ENCODE measurements at places on chromosomes 11 and 22.

DNA sequence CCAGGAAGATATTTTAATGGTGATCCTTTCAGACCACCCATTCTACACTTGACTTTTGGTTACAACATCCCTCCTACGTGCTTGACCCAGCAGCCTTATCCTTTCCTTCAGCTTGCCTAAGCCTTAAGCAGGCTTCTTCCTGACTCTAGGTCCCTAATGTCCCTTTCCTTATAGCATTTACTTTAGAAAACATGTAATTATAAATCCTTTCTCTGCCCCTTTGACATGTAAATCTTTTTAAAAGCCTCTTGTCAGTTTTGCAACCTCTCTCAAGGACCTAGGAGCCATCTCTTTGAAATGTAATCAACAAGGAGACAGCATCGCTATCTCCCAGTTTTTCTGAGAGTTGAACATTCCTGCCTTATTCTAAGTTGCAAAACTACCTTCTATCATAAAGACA, 1255.2 kb downstream of the LRRC4C start:
- DNase-seq = no peak

GRCh38 chr11:64372021-64372420, 13.1 kb downstream of the RPS6KA4 start:
- no peak for DNase-seq

DNA sequence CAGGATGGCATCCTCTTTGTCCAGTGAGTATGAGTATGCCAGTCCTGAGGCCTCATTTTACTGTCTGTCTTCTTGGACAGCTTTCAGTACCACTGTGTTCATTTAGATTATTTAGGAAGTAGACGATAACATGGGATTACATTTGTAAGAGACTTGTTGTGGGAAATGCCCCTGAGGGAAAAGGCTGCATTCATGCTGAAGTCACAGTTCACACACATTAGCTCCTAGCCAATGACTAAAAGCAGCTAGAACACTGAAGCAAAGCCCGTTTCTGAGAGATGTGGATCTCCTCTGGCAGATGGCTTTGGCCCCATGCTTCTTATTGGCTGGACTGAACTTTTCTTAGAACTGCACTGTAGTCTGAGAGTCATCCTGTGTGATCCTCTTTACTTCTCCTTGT, 242.4 kb downstream of the FAM76B start:
- DNase-seq = no peak

GRCh38 chr22:49871482-49871881, 17.8 kb downstream of the ZBED4 start:
- DNase-seq = no peak

- DNase-seq = no peak
Measured at GRCh38 chr22:21726650-21727049, 8.9 kb downstream of the YPEL1 start.

DNA sequence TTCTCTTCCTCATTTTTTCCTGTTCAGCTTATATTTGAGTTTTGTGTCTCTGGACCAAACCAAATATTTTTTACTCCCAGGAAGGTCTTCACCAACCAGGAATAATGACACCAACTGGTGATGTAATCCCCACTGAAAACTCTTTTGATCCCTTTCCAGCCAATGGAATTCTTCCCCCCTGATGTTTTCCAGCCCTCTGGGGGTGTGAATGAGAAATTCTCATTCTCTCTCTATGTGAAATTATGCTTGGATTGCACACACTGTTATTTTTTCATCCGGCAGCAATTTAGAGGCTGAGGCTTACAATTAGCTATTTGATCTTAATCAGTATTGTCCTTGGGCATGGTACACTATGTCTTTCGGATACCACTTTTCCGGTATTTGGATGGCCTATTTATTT, 39.5 kb upstream of the SLC1A2 start:
- no peak for DNase-seq

- peak; percentile 12 for DNase-seq
Measured at GRCh38 chr11:66022401-66023185, 3.7 kb downstream of the CATSPER1 start.

DNA sequence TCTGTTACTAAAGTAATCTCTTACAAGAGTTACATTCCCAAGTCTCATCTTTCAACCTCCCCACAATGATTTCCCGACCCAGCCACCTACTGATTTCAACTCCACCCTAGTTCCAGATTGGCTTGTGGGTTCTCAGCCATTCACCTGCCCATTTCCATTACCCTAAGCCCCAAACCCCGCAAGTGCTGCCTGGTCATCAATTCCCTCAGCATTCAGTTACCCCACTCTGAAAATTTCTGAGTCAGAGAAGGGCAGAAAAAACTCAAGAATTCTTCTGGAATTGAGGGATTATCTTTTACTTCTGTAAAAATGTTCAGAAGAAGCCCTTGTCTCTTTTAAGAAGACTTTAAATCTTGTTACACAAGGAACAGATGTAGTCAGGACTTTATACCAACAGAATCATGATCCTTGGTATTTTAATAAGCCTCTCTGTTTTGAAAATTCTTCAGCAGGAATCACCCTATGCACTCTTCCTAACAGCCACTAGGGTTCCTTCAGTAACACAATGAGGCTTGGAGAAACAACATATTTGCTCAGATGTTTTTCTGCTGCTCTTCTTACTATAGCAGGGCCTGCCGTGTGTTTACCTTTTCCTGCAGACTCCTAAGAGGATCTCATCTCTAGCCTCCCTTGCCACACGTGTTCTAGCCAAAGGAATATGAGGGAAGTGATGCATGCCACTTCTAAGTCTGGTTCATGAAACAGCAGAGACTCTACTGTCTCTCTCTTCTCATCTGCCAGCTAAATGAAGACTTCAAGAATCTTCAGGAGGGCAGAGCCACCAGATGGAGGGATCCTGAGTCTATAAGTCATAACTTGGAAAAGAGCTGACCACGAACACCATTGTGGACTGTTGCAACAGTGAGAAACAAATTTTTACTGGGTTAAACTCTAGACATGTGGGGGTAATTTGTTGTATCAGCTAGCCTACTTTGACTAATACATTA, 29.3 kb upstream of the PAMR1 start:
- DNase-seq = no peak

GRCh38 chr11:131099746-131100145, 183.5 kb upstream of the SNX19 start:
- peak; percentile 77 for DNase-seq

DNA sequence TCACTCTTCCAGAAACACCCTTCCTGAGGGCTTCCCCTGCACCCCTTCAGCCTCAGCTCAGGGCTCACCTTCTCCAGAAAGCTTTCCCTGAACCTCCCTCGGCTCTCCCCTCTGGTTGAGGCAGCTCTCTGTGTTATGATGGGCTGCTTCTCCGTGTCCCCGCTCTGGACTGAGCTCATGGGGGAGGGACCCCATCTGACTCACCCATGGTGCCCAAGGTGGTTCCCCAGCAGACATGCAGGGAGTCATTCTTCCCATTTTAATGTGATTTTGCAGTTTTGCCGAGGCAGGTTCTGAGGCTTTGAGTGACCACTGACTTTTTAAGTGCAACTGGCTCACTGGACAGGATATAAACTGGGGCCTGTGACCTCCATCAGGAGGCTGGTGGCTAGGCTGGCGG, 495.1 kb downstream of the TBC1D22A start:
- DNase-seq = no peak

GRCh38 chr11:123250892-123251656, 56.0 kb upstream of the CLMP start:
- no peak for DNase-seq

- DNase-seq = no peak
Measured at GRCh38 chr11:104573441-104573990, 324.7 kb downstream of the CASP12 start.

DNA sequence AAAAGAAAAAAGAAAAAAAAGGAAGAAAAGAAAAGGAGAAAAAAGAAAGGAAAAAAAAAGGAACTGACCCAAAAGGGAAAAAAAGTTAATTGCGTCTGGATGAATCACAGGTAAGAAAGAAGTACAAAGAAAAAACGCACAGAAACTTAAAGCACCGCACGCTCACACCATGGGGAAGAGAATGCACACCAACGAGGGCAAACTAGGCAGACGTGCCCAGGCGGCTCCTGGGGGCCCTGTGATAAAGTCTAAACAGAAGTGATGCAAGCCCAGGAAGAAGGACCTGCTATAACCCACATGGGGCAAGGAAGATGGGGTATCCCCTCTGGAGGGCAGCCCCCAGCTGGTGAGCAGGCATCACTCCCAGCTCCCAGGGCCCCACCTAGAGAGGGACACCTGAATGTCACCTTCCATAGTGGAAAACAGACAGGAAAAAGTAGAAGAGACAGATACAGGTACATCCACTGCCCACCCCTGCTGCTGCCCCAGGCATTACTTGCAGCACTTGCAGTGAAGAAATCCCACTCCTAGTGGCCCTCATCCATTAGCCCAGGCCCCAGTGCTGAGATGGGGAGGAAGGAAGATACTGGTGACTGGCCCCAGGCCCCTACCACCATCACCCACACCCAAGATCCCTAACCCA, 28.9 kb downstream of the NAP1L4 start:
- DNase-seq = no peak

GRCh38 chr11:5700421-5701054, 10.9 kb downstream of the TRIM22 start:
- DNase-seq = no peak

- DNase-seq = no peak
Measured at GRCh38 chr11:122765487-122766131, 72.7 kb upstream of the CRTAM start.

DNA sequence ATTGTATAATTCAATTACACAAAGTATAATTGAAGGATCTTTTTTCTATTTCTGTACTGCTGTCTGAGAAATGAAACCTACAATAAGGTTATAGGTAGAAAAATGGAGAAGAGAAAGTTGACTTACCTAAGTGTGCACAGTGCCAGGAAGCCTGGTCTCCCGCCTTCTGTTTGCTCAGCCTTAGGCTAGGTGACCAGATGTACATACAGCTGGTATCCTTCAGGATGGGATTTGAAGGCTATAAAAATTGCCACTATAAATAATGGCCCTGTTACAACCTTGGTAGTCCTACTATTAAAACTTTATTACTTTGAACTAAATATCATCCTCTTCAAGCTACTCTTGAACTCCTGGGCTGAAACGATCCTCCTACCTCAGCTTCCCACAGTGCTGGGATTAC, 19.7 kb downstream of the OR51E2 start:
- no peak for DNase-seq

DNA sequence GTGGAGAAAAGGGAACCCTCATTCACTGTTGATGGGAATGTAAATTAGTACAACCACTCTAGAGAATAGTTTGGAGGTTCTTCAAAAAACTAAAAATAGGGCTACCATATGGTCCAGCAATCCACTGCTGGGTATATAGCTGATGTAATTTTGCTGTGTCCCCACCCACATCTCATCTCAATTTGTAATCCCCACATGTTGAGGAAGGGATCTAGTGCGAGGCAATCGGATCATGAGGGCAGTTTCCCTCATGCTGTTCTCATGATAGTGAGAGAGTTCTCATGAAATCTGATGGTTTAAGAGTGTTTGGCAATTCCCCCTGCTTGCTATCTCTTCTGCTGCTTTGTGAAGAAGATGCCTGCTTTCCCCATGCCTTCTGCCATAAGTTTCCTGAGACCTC, 17.1 kb upstream of the OR52M1 start:
- no peak for DNase-seq

- DNase-seq = no peak
Measured at GRCh38 chr11:12152321-12152720, 41.9 kb downstream of the MICAL2 start.

GRCh38 chr22:19668748-19669147, 45.6 kb upstream of the SEPTIN5 start:
- no peak for DNase-seq

GRCh38 chr22:42820045-42820763, 36.9 kb downstream of the ARFGAP3 start:
- DNase-seq = peak; percentile 22

GRCh38 chr11:30131535-30131934, 99.3 kb upstream of the FSHB start:
- no peak for DNase-seq

GRCh38 chr11:121586750-121587149, 134.0 kb upstream of the SORL1-AS1 start:
- no peak for DNase-seq

- DNase-seq = no peak
Measured at GRCh38 chr11:110289472-110289871, 6.9 kb downstream of the RDX start.

GRCh38 chr11:13010749-13011465, 1.8 kb downstream of the RASSF10 start:
- no peak for DNase-seq

GRCh38 chr22:29125844-29126243, 53.0 kb downstream of the KREMEN1 start:
- no peak for DNase-seq

DNA sequence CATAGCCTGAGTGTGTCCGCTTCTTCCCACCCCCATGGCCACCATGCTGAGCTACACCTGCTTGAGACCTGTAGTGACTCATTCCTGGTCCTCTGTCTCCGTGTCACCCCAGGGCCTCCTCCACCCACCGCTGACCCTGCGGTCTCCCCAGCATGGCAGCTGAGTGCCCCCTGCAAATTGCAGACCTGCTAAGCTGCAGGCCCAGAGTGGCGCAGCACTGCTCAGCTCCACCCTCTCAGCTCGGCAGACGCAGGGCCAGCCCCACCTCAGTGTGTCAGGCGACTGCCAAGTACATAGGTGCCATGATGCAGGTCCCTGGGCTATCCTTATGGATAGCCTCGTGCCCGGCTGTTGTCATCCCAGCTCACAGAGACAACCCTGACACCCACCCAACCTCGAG, 13.1 kb downstream of the MS4A15 start:
- no peak for DNase-seq

- no peak for DNase-seq
Measured at GRCh38 chr22:19873960-19874306, 19.3 kb upstream of the GNB1L start.

- DNase-seq = no peak
Measured at GRCh38 chr11:93753241-93753640, 11.8 kb downstream of the C11orf54 start.

DNA sequence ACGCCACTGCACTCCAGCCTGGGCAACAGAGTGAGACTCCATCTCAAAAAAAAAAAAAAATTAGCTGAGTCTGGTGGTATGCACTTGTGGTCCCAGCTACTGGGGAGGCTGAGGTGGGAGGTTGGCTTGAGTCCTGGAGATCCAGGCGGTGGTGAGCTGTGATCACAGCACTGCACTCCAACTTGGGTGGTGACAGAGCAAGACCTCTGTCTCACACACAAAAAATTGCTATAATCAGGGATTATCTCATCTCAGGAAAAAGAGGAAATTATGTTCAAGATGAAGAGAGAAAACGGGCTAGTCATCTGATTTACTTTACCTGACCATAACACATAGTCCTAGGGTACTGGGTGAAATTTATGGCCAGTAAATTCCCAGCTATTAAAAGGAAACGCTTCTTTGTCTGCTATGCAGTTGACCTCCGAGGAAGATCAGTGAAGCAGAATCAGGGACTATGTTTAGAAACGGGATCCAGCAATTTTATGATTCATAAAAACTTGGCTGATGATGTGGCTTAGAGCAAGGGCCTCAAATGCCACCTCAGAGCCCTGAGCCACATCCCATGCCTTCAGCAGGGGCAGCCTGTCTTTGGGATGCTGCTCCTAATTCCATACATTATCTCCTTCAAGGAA, 386.2 kb downstream of the NTM start:
- no peak for DNase-seq

GRCh38 chr11:7955191-7955590, 10.1 kb downstream of the NLRP10 start:
- DNase-seq = no peak

- no peak for DNase-seq
Measured at GRCh38 chr11:13046637-13047570, 37.8 kb downstream of the RASSF10 start.

GRCh38 chr22:35528927-35529326, 11.7 kb upstream of the RASD2 start:
- DNase-seq = no peak

- no peak for DNase-seq
Measured at GRCh38 chr11:126891556-126892217, 108.9 kb downstream of the KIRREL3 start.

GRCh38 chr11:100208207-100208606, 478.9 kb upstream of the ARHGAP42 start:
- DNase-seq = no peak

Data from pons (tissue), 1 donor.